ENCODE measurements at places on chromosomes 16 and 17.

DNA sequence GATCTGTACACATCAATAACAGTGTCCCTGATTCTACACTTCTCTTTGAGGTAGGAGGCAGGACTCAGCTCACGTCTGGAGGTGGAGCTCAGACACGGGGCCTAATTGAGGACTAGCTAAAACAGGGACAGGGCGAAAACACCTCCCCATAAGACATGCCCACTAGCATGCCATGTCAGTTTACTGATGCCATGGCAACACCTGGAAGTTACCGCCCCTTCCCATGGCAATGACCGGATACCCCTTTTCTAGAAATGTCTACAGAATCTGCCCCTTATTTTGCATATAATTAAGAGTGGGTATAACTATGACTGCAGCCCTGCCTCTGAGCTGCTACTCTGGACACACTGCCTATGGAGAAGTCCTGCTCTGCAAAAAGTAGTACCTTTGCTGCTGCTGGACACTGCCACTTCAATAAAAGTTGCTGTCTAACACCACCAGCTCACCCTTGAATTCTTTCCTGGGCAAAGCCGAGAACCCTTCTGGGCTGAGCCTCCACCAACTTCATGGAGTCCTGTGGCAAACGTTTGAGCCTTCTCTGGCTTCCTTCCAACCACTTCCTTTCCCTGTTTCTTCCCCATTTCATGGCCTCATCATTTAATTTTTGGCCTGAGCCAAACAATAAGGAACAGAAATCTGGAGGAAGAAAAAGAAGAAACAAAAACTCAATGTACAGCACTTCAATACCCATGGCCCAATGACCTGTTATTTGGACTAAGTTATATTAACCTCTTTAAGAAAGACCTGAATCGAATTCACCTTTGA is 21.0 kb downstream of the PHB1 start:
- DNase-seq, result no peak

DNA sequence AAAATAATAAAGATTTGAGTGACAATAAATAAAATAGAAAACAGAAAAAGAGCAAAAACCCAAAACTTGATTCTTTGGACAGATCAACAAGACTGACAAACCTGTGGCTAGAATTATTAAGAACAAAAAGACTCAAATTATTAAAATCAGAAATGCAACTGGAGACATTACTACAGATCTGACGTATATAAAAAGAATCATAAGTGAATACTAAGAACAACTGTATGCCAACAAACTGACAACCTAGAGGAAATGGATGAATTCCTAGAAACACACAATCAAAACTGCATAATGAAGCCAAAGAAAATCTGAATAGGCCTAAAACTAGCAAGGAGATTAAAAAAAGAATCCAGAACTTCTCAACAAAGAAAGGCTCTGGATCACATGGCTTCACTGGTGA is 47.4 kb downstream of the NETO2 start:
- no peak for DNase-seq

- DNase-seq, result peak; percentile 76
Observed at GRCh38 chr16:77807-78443, at the start of gene MPG. Gene MPG, plus strand, starts transcription at chr16:78225. Its CDS starts 85 bp downstream, at chr16:78310.

- DNase-seq, result no peak
Observed at GRCh38 chr16:12082226-12082887, 105.8 kb downstream of the SNX29 start.

GRCh38 chr17:57102122-57102521 is 17.1 kb downstream of the AKAP1 start:
- DNase-seq, result no peak

DNA sequence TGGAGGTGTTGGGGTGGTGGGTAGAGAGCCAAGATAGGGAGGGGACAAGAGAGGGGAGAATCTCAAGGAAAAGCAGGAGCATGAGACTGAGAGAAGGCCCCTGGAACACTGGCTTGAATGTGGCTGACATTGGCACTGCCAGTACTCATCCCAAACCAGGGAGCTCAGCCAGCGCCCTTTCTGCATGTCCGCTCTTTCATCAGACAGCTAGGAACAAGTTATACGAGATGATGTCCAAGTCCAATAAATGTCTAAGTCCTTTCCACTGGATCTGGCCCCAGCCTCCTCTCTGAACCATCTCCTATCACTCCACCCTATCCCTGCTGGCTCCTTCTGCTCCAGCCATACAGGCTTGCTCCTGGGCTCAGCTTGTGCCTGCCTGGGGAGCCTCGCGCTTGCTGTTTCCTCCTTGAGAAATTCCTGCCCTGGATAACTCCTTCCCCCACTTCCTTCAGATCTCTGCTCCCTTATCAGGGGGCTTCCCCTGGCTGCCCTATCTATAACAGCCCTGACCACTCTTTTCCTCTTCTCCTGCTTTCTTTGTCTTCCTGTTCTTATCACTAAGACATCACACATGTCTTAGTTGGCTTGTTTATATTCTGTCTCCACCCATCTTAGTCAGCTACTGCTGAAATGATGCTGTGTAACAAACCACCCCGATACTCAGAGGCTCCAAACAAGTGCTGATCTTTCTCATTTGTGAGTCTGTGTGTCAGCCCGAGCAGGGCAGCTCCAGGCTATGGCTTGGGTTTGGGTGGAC is 37.1 kb upstream of the MEOX1 start:
- DNase-seq, result no peak

- DNase-seq, result no peak
Observed at GRCh38 chr16:88376835-88377726, 5.7 kb upstream of the ZNF469 start.

DNA sequence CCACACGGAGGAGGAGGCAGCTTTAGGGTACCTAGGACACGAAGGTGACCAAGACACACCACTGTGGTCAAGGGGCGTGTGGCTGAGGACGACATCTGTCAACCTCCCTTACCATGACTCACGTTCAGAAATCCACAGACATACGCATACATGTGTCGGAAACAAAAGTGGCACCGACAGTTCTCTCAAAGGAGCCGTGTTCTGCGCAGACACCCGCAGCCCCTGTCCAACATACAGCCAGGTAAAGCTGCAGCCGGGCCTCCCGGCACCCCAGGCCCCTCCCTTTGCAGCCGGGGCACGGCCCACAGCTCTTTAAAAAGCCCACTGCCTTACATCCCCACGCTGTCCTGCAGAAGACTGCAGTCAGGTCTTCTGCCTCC is 40.5 kb upstream of the KLHDC4 start:
- peak; percentile 66 for DNase-seq

- peak; percentile 13 for DNase-seq
Observed at GRCh38 chr17:67157732-67158639, 87.0 kb downstream of the HELZ start.

DNA sequence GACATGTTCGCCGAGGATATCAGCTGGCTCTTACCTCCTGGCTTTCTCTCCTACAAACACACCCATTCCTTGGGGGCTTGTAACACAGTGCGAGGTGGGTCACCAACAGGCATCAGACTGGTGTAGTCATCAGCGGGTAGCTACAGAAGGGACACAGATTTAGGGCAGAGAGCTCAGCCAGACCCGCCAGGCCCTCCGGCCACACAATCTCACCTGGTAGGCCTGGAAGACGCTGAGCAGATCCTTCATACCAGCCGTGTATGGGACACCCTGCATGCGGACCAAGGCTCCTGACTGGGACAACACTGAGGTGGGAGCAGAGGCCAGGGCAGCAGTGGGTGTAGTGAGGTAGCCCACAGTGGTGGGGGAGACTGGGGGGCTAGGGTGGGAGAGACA is 5.8 kb downstream of the ESRP2 start:
- DNase-seq, result no peak

DNA sequence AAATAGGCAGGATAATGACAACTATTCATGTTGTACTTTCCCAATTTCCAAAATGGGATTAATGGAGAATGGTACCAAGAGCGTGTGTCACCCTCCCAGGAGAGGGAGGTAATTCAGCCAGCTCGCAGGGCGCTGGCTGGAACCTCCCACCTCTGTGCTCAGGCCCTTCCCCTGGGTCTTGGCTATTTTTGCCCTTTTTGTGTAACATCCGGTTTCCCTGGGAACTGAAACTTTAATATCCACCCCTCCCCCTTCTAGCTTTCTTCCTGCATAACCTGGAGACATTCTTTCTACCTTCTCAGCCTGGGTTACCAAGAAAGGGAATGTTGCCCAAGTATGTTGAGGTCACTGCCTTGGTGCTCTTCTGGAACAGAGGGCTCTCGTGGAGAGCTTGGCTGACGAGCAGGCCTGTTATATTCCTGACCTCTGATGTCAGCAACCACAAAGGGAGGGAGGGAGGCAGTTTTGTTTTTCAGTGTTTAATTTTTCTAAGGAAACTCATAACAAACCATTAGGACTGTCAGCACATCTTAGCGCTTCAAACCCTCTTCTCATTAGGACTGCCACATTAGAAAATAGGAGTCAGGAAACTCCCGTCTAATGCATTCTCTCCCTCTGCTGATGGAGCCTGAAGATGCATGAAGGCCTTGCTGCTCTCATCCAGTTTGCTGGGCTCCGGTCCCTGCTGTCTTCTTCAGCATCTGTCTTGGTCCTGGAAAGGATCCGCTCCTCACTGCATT is 25.6 kb downstream of the ITGB3 start:
- peak; percentile 59 for DNase-seq

DNA sequence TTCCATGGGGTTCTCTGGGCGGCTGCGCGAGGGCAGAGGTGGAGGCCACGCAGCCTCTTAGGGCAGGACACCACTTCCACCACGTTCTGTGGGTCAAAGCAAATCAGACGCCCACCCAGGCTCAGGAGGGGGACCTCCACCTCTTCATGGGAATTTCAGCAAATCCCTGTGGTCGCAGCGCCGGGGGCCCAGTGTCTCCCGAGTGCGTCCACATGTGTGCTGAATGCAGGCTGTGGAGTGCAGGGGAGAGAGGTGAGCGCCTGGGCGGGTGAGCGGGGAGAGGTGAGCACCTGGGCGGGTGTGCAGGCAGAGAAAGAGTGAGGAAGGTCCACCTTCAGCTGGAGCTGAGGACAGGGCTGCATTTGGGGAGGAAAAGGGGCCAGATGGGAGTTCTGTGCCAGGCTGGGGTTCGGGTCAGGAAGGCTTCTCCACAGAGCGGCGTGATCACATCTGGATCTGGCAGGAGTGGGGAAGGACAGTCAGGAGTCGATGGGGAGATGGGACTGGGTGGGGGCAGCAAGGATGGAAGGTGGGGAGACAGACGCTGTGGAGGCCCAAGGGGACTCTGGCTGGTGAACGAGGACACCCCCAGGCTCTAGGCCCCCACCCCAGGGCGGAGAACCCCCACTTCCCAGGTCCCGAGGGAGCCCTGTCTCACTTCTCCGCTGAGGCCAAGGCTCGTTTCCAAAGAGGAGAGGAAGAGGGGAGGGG is 36.8 kb upstream of the CBFA2T3 start:
- no peak for DNase-seq

- DNase-seq, result no peak
Observed at GRCh38 chr17:33508215-33508614, 215.1 kb upstream of the ASIC2 start.

- no peak for DNase-seq
Observed at GRCh38 chr16:3949287-3949686, 68.8 kb upstream of the CREBBP start.

- peak; percentile 61 for DNase-seq
Observed at GRCh38 chr17:62626719-62627218, 701 bp upstream of the MRC2 start.

GRCh38 chr16:66576296-66576695 is 3.0 kb upstream of the CMTM2 start:
- DNase-seq, result no peak

GRCh38 chr17:73652886-73653480 is 8.7 kb upstream of the SDK2 start:
- no peak for DNase-seq

GRCh38 chr16:85461814-85462713 is 151.1 kb upstream of the GSE1 start:
- no peak for DNase-seq

GRCh38 chr17:81398176-81398831 is 3.0 kb downstream of the BAHCC1 start:
- peak; percentile 58 for DNase-seq

DNA sequence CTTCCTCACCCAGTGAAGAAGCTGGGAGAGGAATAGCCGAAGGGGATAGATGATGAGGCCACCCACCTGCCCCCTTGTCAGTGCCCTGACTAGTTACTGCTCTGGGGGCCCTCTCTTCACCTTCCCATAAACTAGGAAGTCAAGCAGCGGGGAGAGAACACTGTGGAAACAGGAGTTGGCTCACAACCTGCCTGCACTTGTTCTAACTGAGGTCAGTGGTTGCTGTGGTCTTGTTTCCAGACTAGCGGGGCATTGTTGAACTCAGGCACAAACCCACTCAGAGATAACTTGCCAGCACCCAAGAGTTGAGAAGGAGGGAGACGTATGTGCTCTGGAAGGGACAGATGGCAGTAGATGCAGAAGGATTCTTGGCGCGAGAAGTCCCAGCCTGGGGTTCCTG is 48.6 kb upstream of the DDX52 start:
- peak; percentile 71 for DNase-seq

- DNase-seq, result no peak
Observed at GRCh38 chr16:77897129-77897437, 108.7 kb downstream of the VAT1L start.

DNA sequence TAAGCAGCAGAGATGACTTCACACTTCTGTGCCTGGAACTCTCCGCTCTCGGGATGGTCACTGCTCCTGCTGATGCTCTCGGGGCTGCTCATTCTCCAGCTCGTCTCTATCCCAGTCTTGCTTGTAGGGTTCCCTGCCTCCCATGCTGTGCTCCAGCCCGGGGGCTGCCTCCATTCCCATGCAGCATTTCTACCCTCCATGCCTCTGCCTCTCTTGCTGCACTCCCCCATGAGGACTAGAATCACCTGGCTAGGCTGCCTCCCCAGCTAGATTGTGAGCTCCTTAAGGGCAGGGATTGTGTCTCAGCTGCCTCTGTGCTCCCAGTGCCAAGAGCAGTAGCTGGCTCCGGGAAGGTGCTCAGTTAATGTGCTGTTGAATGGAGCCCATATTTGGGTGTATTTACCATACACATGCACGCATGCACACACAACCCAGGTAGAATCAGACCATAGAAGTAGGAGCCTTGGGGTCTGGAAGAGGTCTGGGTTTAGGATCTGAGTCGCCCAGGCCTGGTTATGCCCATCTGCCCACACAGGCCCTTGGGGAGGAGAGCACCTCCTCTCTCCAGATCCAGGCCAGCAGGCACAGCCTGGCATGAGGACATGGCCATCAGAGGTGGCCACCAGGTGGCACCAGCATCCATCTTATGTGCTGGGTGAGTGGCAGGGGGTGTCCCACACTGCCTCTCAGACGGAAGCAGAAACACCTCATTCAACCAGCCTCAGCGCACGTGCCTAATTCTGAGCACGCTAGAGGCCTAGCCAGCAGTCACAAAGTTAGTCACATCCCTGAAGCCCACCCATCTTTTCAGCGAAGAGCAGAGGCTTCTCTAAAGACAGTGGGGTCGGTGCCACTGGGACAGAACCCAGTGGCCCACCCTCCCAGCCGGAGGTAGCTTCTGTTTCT is 9.3 kb downstream of the GIT1 start:
- DNase-seq, result peak; percentile 89

DNA sequence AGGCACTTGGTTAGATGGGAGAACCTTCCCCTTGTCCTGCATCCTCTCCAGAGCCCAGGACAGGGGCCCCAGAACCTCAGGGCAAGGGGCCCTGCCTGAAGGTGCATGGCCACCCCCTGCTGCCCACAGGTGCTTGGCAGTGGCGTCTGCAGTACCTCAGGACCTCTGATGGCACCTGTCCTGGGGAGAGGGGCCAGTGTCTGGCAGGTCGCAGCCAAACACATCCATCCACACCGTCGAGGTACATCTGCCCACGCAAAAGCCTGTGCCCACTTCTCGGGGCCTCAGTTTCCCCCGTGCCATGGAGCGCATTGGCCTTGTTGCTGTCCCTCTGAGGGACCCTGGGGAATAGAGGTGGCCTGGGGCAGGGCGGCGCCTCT is 9.3 kb downstream of the MAP2K3 start:
- DNase-seq, result no peak
